ENCODE measurements at places on chromosomes 3 and 15.

DNA sequence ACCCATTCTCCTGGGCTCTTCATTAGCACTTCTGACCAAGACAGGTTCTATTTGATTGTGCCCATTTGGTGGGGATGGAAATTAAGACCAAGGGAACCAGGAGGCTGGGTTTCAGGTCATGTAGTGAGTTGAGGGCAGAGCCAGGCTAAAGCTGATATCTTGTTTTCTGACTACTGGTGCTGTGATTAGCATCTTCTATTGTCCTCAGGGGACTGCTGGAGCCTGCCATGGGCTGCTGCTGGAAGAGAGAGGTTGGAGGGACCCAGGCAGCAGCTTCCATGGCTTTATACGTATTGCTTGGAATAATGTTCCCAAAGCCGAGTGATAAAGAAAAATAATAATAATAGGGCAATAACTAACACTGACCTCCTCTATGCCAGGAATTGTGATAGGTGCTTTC lies 211.4 kb upstream of the ROPN1 start:
- ATAC-seq = no peak

DNA sequence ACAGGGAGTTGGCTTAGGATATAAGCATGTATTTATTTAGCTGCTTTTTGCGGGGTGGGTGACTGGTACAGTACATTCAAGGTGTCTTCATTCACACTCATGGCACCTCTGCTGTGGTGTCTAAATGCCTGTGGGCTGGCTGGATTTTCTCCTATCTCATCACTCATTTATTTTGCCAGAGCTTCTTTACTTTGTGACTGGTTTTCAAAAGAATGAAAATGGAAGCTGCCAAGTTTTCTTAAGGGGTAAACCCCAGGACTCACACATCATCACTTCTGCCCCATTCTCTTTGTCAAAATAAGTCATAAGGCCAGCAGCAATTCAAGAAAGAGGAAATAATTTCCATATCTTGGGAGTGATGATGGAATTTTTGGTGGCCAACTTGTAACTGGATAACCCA lies 493.4 kb upstream of the ALCAM start:
- ATAC-seq = no peak

DNA sequence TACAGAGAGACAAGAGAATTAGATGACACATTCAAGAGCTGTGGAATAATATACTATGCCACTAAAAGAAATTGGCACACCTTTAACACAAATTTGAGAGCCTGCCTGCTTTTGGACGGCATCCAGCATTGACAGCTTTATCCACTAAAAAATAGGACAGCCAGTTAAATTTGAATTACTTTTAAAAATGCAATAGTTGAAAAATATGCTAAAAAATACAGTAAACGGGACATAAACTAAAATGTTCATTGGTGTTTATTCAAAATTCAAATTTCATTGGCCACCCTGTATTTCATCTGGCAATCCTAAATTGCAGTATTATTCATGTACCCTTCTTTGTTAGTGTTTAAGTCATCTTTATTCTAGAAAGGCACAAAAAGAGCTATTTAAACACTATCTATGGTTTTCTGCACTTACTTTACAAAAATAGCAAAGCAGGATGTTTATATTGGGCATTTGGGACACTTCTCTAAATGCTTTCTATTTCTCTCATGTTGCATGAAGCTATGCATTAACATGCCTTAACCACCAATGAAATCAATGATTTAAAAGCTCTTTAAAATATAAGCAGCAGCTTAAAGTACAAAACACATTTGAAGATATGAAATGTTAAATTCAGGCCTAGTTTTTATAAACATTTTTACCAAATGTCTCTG lies 160.1 kb downstream of the NEK10 start:
- ATAC-seq = no peak

- no peak for ATAC-seq
Measured at GRCh38 chr15:29182590-29182989, 87.0 kb downstream of the NSMCE3 start.

DNA sequence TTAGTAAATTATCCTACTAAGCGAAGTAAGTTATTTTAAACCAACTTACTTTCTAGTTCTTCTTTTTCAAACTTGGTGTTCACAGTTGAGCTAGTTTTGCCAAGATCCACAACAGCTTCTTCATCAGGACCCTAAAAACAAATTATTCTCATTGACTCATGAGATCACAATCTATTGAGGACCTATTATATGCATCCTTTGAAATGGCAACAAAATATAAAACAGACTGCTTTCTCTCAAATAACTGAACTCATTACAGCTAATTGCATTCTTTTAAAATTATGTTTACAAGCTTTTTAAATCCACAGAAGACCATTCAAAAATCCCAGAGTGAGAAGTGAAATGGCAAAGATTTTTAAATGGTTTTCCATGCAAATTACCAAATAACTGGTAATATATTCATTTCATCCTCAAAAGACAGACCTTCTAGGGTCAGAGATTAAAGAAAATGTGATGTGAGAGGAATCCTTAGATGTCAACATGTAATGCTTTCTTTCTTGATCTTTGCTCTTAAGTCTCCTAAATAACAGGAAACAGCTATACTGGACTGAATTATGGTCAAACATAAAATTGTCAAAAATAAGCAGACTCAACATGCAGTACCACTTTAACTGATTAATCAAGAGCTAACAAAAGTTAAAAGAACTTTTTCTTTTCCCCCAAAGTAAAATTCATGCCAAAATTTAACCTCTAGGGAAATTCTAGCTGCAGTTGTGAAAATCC lies 31.7 kb downstream of the SLC4A7 start:
- ATAC-seq = no peak

DNA sequence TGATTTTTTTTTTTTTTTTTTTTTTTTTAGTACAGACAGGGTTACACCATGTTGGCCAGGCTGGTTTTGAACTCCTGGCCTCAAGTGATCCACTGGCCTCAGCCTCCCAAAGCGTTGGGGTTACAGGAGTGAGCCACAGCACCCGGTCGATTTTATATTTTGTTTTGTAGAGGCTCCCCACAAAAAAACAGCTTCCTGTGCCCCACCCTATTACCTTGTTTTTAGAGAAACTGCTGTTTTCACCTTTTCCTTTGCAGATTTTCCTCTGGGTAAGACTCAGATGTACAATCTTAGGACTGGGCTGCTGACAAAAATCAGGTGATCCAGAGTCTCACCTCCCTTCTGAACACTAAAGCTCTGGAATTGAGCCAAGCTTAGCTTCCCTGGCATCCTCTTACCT lies 20.6 kb downstream of the ARRDC4 start:
- ATAC-seq = no peak

GRCh38 chr3:126360046-126360713 lies 3.0 kb upstream of the KLF15 start:
- no peak for ATAC-seq

All from stimulated activated memory B cell treated with anti-CD40 and anti-IgM and Interleukin-4, amounts not matched to agents 10 μg/mL and 1 μg/mL and 100 μg/mL, for 72 hours (primary cell).